Mucosa of descending colon (tissue), 3 donors: ENCODE measurements at places on chromosomes 1 and 21.
A peak's percentile ranks its signal among the peaks of the same experiment; 100 is the strongest.

DNA sequence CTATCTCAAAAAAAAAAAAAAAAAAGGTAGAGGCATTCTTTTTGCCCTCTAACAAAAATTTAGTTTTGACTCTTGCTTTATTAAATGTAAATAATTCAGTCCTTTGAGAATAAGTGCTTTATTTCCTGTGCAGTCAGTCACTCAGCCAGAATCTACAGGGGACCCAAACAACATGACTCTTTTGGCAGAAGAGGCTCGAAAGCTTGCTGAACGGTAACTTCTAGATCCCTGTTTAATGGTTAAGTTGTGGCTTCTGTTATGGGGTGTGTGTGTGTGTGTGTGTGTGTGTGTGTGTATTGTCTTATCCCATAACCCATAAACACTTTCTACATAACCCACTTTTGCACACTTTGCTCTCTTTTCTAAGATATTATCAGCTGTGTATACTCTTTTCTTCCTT, 54.9 kb upstream of the LAMC2 start:
- no peak for DNase-seq

GRCh38 chr1:202663131-202663530, 47.1 kb downstream of the SYT2 start:
- DNase-seq = no peak

- DNase-seq = no peak
These were observed 87.1 kb upstream of the LRRC8D start for GRCh38 chr1:89733748-89734147.

GRCh38 chr1:9589144-9589718, 520 bp downstream of the TMEM201 start:
- peak; percentile 63 for DNase-seq

GRCh38 chr1:21914450-21914849, 22.7 kb downstream of the HSPG2 start:
- DNase-seq = no peak

GRCh38 chr21:16180614-16181013, 450.8 kb downstream of the USP25 start:
- no peak for DNase-seq

DNA sequence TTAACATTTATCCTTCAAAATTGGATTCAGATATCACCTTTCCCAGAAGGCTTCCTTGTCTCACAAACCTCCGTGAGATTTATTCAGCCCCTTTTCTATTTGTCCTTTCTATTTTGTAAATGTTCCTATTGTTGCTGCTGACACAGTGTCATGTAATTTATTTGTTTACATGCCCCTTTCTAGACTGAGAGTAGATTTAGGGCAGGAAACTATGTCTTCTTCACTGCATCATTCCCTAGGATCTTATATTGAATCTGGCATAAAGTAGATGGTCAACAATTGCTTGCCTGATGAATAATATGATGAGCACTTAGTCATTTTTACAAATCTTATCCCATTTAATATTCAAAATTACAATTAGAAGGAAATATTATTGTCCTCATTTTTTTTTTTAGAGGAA, 8.1 kb upstream of the CNN3 start:
- no peak for DNase-seq

- DNase-seq = no peak
These were observed 370.6 kb upstream of the NCAM2 start for GRCh38 chr21:20627594-20627993.
